ENCODE measurements at places on chromosomes 7 and 10.

DNA sequence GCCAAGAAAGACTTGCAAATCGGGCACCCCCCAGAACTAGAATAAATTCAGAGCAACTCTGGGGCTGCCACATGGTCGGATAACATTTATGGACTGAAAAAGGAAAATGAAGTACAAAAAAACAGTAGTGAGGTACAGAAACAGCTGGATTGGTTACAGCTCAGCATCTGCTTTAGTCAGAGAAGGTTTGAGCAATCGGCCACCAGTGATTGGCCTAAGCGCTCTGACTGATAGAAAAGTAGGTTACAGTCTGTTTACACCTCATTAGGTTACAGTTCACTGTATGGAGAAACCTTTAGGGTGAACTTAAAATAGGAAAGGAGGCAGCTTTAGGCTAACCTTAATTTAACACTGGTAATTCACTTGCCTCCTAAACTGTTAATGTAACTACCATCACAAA, 102.0 kb upstream of the DKK1 start:
- no peak for DNase-seq

DNA sequence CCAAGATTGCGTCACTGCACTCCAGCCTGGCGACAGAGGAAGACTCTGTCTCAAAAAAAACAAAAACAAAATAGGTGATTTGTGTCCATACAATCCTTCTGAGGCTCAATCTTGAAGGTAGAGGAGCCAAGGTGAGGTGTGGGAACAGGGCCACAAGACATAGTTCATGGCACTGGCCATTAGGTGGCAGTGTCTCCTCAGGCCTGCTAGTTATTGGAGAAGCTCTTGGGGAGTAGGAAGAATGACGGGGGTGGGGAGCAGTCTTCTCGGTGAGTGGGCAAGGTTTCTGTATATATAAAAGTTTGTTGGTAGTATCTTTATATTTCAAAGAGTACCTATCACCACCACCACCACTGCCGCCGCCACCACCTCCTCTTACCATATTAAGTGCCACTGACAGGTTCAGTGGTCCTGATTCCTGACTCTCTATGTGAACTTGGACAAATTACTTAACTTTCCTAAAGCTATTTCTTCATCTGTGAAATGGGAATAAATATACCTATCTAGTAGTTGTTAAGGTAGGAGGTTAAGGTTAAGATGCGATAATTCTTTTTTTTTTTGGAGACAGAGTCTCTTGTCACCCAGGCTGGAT, 24.0 kb downstream of the CCSER2 start:
- DNase-seq: no peak

- DNase-seq: no peak
Observed at GRCh38 chr10:20237586-20237985, 421.4 kb downstream of the PLXDC2 start.

DNA sequence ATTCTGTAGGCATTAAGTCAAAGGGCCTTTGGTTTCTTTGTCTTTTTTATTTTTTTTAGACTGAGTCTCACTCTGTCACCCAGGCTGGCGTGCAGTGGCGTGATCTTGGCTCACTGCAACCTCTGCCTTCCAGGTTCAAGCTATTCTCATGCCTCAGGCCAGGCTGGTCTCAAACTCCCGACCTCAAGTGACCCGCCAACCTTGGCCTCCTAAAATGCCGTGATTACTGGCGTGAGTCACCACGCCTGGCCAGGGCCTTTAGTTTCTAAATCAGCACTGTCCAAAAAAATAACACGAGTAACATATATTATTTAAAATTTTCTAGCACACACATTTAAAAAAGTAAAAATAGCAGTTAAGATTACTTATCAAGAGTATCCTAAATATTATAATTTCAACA, 11.1 kb upstream of the ACSL5 start:
- DNase-seq: no peak

GRCh38 chr10:132408367-132408781, 11.4 kb downstream of the PWWP2B start:
- DNase-seq: no peak

GRCh38 chr10:33336582-33337325, 2.3 kb upstream of the NRP1 start:
- DNase-seq: no peak

GRCh38 chr7:74627661-74628411, 29.7 kb upstream of the GTF2I start:
- no peak for DNase-seq

- no peak for DNase-seq
Observed at GRCh38 chr7:70680306-70680705, 451.6 kb upstream of the GALNT17 start.

All from GM06990 (cell line).